ENCODE measurements at places on chromosomes 16 and 17. TPM values are rescaled to one million over a fixed set of nuclear protein-coding genes. Genes with fewer than 3 reads are reported as not detected.

PITPNM3 gene
- total RNA-seq = 0.65 TPM

CACNA1G gene
- total RNA-seq = not detected

PPP1R1B gene
- not detected for total RNA-seq

GRCh38 chr16:86076606-86077005, 177.6 kb downstream of the IRF8 start:
- DNase-seq = no peak

DNA sequence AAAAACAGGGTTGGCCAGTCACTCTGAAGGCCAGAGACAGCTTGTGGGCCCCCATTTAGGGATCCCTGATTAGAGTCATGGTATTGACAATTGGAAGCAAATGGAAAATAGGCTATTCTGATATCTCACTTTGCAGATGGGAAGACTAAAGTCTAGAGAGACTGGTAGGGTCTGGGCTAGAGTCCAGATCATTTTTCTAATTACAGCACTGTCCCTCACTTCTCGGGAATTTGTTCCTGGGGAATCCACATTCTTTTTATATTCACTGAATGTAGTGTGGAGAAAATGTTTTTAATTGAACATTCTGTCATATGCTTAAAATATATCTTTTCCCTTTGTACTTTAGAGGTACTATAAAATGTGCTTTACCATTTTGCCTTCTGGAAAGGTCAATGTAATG, 1.1 kb downstream of the KATNIP start:
- no peak for DNase-seq

DNA sequence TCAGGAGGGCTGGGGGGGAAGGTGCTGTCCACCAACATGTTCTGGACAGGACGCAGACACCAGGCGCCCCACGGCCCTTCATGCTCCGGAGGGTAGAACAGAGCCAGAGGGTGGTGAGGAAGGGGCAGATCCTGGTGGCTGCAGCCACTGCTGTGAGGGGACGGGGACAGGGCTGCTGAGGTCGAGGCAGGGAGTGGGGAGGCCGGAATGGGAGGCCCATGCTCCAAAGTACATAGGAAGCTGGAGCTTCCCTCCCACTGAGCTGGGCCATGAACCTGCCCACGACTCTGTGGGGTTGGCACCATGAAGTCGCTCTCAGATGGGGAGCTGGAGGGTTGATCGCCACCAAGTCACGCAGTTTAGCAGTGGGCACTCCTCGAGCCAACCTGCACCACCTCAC, 8.0 kb upstream of the METRNL start:
- no peak for DNase-seq

DNA sequence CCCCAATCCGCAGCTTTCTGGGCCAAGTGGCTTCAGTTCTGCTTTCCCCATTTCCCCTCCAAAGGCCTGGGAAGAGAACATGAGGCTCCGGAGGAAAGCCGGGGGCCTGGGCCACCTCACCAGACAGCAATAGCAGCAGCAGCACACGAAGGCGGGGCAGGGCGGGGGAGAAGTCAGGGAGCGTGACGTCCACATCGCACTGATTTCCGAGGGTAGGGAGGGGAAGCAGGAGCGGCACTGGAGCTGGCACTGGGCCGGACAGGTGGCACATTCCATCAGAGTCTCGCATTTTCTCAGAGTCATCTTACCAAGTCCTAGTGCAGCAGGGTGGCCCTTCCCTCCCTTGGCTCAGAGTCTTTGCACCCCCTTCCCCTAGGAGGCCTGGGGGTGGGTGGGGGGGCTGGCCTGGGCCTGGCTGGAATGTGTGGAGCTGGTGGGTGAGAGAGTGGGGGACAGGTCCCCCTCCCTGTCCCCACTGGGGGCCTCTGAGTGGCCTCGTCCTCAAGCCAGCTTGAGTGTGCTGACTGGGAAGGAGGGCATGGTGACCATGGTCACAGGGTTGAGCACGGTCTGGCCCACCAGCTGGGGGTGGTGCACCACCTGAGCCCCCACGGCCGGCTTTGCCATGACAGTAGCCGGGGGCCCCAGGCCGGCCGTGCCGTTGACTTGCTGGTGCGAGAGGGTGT, 14.3 kb downstream of the MNT start:
- no peak for DNase-seq

All from epithelial cell of proximal tubule (primary cell).